ENCODE measurements at places on chromosomes 7 and 10.

GRCh38 chr7:151468217-151469018, 28.5 kb upstream of the CRYGN start:
- no peak for DNase-seq

DNA sequence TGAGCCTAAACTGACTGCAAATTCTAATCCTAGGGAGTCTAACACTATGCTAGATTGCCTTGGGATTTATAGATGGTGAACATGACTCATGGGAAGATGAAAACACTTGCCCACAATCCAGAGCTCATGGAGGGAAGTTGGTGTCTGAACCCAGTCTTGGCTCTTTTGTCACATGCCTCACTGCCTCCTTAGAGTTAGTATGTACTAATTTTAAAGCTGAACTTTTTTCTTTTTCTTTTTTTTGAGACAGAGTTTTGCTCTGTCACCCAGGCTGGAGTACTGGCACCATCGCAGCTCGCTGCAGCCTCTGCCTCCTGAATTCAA, 14.4 kb downstream of the MRPL32 start:
- DNase-seq, result no peak

DNA sequence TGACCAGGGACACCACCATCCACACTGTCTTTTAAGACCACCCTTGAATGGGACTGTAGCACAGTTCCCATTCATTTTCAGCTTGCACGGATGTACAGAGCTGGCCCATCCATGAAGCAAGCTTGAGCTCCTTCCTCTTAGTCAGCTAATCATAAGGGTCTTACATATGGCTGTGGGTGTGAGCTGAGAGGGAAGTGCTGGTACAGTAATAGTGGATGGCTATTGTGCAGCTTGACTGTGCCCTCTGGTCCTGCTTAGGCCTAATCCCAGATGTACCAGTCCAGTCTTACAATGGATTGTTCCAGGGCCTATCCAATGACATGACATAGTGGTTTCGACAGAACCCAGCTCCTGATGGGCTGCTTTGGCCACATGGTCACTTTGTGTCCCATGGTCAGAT, 96.9 kb upstream of the ZNF438 start:
- DNase-seq, result no peak

- DNase-seq, result no peak
Observed at GRCh38 chr10:1020460-1020859, 5.2 kb downstream of the IDI2 start.

DNA sequence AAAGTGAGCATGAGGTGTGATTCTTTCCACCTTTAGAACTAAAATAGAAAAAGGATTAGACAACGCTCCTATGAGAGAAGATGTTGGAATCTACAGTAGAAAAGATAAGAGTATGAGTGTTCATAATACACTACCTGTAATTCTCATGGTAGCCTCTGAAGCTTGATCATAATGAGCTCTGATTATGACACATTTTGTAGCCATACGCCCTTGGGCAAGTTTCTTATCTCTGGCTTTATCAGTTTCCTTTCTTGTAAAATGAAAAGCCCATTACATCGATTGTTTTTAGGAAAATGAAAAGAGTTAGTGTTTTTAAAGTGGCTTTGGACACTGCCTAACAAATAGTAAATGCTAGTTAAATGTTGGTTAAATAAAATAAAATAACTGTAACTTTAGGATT, 22.4 kb upstream of the PRSS58 start:
- DNase-seq, result no peak

- peak; percentile 3 for DNase-seq
Observed at GRCh38 chr10:14953424-14954000, 384 bp downstream of the DCLRE1C start.

DNA sequence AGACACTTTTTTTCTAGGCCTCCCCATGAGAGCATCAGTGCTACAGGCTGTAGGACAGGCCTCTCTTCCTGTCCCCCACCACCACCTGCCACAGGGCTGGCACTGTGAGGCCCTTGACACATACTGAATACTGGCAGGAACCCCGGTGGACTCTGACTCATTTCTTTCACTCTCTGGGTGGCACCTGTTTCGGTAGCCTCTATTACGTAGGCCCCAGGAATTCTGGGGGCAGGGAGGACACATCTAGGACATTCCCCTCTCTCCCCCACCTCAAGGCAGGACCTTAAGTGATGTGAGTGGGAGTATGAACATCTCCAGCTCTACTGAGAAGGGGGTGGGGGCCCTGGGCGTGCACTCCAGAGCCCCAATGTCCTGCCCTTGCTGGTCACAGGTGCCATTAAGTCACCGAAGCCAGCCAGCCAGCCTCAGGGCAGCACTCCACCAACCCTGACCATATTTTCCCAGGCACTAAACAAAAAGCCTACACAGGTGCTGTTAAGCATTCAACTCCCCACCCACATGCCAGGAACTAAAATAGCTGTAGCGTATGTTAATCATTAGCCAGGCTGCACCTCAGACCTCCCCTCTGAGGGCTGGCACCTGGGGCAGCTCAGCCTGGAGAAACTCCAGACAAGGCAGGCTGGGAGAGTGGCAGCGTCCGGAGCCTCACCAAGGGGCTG, 8.9 kb downstream of the ANXA11 start:
- DNase-seq, result no peak

DNA sequence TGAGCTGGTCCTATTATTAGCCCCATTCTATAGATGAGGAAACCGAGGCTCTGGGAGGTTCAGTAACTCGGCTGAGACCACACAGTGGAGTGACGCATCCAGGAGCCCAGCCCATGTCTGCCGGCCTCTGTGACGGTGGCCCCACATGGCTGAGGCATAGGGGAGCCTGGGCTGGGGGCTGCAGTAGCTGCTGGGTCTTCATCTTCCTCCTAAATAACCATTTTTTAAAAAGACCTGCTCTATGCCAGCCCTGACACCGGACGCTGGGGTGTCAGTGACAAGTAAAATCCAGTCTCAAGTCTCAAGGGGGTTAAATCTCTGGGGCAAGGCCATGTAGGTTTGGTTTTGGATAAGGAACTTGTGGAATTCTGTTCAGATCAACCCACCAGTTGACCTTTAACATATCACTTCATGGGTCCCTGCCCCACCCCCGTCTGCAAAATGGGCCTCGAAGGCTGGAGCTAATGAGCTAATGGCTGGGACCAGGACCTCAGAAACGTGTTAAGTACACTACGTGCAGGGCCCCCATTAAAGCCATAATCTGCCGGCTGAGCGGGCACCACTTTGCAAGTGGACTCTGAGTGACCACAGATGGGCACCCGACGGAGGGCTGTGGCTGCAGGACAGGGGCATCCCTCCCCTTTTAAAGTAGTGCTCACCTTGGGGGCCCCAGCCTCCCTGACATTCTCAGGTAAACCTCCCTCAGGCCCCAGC, 136.5 kb upstream of the UNC5B start:
- no peak for DNase-seq

DNA sequence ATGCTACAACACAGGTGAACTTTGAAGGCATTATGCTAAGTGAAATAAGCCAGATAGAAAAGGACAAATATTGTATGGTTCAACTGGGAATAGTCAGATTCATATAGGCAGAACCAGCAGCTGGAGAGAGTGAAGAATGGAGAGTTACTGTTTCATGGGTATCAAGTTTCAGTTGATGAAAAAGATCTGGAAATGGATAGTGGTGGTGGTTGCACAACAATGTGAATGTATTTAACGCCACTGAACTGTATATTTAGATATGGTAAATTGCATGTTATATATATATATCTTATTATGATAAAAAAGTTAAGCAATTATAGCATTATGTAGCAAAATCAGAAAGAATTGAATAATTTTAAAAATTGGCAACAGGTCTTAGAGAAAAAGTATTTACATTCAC, 3.9 kb downstream of the LMBR1 start:
- no peak for DNase-seq

- DNase-seq, result no peak
Observed at GRCh38 chr7:6579446-6579845, 2.2 kb downstream of the ZDHHC4 start.

DNA sequence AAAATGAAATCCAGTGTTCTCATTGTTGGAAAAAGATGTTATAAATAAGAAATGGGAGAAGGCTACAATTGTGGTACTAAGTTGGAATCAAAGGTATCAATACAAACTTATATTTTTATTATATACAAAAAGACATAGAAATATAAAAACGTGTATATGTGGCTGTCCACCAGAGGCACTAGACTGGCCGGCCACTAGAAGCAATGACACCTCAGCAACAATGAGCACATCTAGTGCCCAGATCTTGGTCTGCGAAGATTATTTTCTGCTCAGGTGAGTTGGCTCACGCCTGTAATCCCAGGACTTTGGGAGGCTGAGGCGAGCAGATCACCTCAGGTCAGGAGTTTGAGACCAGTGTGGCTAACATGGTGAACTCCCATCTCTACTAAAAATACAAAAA, 21.6 kb downstream of the IDE start:
- DNase-seq, result no peak

GRCh38 chr10:43160046-43160920, 22.0 kb downstream of the CSGALNACT2 start:
- DNase-seq, result no peak

- DNase-seq, result no peak
Observed at GRCh38 chr7:86954971-86955370, 104.5 kb downstream of the ELAPOR2 start.

GRCh38 chr7:41940760-41941343, 238.0 kb upstream of the INHBA start:
- DNase-seq, result peak; percentile 88

- DNase-seq, result no peak
Observed at GRCh38 chr10:21528236-21529031, 3.0 kb upstream of the SKIDA1 start.

GRCh38 chr7:94183289-94183749, 179.2 kb upstream of the BET1 start:
- DNase-seq, result peak; percentile 16
